Stimulated activated CD4-positive, alpha-beta T cell treated with anti-CD3 and anti-CD28 coated beads, TNF-alpha, amount 100 ng/mL, for 48 hours (primary cell): ENCODE measurements at places on chromosomes 2 and 18.

- DNase-seq, result no peak
Observed at GRCh38 chr2:187644981-187645380, 90.7 kb upstream of the TFPI start.

DNA sequence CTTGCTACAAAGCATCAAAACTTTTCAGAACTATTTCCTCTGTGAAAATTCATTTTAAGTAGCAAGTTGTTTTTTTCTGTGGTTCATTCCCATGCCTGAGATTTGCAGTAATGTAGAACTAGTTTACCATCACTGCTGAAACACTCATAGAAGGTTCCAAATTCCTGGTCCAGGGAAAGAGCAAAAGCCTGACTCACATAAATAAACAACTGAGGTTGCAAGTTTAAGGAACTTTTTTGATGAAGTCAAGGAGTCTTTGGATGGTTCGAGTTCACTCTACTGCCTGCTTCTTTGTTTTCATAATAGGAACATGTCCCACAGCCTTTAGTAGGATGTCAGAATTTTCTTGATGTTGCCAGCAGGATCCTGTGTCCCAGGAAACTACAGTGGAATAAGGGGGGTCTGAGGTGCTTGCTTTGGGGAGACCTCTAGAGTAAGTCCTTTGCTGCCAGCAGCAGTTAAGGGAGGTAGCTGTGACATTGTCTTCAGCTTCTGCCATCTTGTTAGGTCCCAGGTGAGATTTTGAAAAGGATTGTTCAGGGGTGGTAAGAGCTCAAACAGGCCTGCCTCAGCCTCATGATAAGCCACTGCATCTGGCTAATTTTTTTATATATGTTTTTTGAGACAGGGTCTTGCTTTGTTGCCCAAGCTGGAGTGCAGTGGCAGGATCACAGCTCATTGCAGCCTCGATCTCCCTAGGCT lies 43.9 kb downstream of the ACSL3 start:
- DNase-seq, result no peak

DNA sequence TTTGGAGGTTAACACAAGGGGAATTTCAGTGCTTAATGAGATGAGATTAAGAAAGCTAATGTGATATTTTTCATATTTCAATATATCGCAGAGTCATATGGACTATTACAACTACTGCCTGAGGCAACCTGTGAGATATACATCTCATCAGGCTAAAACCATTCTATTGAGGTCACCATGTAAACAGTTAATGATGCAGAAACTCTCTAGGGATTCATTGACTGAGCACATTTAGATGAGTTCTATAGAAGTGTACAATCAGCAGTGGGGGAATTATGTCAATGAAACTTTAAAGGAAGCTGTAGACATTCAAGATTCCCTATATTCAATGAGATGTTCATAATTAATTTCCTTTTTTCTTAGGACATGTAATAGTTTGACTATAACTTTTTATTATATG lies 687.4 kb upstream of the SYT4 start:
- DNase-seq, result no peak

DNA sequence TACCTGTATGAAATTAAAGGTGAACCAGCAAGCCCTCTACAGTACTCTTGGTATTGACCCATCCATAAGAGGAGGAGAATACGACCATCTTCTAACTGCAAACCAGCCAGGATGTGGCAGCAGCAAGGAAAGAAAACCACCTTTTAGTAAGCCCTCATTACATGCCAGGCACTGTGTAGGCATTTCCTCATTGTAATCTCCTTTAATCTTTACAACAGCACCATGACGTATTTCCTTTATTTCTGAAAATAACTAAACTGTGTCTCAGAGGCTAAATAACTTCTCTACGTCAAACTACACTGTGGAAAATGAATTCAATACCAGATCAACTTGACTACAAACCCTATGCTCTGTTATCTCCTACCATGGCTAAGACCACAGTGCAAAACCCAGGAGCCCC lies 18.2 kb downstream of the WDR35 start:
- no peak for DNase-seq

- DNase-seq, result no peak
Observed at GRCh38 chr18:59219672-59220163, at the start of gene GRP. Gene GRP (plus strand): TSS chr18:59220158. CDS start chr18:59220266, 108 bp downstream.
